Panc1 (cell line): ENCODE measurements at places on chromosomes 6 and 20.

GRCh38 chr20:19977373-19977770 is 39.8 kb upstream of the NAA20 start:
- no peak for DNase-seq

DNA sequence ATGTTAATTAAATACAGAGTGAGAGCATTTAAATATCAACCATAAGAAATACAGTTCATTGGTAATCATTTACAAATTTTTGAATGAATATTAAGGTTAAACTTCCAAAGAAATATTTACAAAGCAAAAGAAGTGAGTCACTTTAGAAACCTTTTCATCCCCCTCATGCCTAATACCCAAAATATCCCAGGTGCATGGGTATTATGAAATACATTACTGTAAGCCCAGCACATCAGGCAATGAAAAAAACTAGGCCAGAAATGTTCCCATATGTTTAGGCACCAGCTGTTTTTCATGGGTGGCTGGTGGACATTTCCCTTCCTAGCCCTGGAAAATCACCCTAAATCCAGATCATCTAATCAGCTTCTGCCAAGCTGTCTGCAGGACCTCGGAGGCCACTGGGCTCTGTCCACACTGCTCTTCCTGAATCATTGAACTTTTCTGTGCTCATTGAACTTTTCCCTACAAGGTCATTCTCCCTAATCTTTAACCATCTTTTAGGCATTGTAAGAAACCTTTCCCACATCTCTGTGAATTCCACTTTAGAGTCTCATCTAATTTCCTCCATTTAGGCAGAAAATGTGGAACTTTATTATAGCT is 145.3 kb upstream of the STXBP5 start:
- no peak for DNase-seq

- DNase-seq = no peak
These were observed 42.8 kb downstream of the HLA-DPB1 start for GRCh38 chr6:33118525-33119123.

DNA sequence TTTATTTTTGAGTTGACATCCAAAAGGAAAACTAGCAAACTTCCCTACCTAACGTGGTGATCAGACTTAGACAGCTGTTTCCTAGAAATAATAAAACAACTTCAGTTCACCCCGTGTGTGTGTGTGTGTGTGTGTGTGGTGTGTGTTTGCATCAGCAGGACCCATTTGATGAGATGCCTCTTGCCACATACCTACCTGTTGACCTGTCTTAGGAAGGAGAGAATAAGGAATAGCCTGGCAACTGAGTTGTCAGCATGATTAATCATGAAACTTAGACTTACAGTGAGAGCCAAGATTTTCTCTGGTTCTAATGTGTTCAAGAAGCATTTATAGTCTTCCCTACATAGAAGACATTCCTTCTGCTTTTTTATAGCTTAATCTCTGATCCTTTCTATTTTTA is 16.1 kb upstream of the PBOV1 start:
- no peak for DNase-seq

GRCh38 chr6:130907687-130908086 is 80.5 kb downstream of the SMLR1 start:
- no peak for DNase-seq

- DNase-seq = no peak
These were observed 5.6 kb upstream of the VNN2 start for GRCh38 chr6:132763269-132763668.

DNA sequence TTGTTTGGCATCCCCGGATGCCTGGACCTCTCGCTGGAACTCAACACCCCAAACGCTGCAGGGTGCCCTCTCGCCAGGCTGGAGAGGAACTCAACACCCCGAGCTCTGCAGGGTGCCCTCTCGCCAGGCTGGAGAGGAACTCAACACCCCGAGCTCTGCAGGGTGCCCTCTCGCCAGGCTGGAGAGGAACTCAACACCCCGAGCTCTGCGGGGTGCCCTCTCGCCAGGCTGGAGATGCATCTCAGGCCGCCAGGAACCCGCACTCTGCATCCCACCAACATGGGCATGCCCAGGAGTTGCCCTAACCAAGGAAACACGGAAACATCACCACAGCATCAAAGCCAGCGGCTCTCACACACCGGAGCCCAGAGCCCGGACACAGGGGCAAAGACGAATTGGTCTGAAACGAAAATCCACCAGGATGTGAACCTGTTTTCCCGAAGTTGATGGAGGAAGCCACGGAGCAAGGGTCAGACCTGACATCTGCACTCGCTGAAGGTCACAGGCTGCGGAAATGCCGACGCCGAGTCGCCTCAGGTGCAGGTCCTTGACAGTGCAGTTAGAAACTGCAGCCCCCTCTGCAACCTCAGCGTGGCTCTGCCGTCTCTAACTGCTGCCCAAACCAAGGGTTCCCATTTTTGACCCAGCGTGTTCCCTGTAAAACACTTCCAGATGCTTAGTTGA is 37.5 kb downstream of the DLL1 start:
- DNase-seq = no peak

DNA sequence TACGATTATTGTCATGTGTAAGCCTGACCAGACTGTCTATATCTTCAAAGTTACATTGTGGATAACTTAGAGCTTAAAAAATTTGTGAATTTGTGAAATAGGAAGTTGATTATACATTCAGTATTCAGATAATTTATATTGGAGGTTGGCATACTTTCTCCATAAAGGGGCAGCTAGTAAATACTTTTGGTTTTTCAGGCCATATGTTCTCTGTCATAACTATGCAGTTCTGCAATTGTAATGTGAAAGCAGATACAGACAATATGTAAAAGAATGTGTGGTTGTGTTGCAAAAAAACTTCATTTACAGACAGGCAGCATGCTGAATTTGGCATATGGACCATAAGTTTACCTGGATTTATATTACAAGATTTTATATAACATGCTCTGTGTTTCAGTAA is 29.3 kb downstream of the HSF2 start:
- no peak for DNase-seq

DNA sequence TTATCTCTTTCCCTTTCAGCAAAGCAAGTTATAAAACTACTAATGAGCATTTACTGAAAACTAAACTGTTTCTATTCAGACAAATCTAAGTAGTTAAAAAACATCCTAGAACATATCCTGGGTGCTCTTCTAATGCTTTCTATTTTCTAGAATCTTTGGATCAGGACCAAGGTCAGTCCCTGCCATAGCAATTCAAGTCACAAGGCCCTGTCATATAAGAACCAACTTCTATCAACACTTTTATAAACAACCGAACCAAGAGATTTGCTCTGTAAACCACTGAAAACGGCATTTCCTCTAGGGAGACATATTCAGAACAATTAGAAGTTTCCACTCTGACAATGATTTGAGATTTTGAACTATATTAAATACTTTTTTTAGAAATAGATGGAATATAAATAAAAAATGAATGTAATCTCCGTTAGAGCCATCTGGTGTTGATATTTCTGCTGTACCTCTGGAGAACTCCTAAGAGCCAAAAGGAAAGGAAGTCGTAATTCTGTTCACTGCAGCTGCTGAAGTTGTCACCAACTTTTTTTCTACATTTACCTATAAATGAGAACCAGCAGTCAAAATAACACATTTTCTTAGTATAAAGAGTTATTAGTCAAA is 51.4 kb upstream of the LGSN start:
- DNase-seq = no peak

- DNase-seq = no peak
These were observed 16.9 kb downstream of the USP49 start for GRCh38 chr6:41878246-41878645.

DNA sequence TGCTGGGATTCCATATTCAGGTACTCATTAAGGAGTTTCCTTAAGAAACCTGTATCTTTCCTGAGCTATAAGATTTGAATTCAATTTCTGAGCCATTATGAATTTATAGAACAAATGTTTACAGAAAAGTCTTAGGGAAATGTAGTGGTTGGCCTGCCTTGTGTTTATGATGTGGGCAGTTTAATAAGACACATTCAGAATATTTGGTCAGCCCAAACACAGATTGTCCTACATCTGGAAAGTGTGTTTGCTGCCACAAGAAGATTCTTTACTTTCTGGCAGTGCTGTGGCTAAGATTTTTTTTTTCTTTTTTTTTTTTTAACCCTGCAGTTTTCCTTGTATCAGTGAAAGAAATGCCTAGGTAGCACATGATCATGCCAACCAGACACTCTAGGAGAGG is 15.2 kb downstream of the TBX18 start:
- no peak for DNase-seq

DNA sequence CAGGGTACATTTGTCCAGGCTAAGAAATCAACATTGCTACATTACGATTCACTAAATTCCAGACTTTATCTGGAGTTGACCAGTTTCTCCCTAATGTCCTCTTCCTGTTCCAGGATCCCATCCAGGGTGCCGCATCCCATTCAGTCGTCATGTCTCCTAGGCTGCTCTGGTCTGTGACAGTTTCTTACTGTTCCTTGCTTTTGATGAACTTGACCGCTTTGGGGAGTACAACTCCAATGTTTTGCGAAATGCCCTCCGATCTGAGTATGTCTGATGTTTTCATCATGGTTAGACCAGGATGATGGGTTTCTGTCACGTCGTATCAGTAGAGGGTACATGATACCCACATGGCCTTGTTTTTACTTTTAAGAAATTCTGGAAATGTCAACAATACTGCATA is 62.2 kb downstream of the CTCFL start:
- no peak for DNase-seq

- no peak for DNase-seq
These were observed 49.3 kb downstream of the RIN2 start for GRCh38 chr20:19807191-19807945.

DNA sequence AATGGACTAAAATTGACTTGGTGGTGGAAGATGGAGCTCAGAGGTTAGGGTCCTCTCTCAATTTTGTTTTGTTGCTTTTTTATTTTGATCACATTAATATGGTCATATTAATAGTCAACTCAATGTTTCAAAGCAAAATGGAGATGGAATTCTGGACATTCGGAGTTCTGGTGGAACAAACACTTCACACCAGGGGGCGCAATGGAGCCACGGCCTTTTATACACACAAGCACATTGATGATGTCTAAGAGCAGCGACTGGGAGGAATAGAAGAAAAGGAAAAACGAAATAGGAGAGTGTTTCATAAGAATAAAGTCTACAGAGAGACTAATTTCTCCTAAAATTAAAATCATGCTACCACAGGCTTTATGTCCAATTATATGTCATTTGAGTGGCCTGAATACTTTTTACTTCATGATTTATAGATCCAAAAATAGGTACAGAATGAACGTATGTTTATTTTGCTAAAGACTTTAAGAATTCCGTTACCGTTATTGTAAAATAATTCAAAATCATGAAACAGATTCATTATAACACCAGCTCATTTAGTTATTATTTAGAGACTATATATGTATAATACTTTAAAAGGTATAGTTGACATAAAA is 197.6 kb upstream of the SASH1 start:
- DNase-seq = peak; percentile 39

DNA sequence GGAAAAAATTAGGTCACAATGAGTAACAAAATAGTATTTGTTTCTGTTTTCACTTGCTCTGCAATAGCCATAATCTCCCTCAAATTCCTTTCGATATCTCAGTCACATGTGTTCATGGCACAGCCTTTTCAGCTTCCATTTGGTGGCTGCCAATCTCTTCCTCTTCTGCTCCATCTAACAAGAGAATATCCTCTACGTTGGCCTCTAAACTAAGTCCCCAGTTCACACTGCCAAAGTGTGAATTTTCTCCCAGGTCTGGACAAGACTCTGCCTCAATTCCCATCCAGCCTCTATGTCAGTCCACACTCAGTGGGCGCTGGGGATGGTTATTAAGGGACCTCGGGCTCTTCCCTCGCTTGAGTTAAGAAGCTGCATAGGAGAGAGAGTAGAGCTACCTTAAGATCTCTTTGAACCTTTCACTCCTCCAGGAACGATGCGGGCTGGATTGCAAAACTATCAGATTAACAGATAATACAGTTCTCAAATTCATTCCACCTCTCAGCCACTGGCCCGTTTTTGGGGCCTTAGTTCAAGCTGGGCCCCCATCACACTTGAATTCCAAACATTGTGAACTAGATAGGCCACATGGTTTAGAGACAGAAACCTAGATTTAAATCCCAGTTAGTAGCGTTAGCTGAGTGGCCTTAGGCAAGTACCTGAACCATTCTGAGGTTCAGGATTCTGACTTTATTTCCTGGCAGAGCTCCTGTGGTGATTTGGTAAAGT is 250.2 kb upstream of the QKI start:
- no peak for DNase-seq

DNA sequence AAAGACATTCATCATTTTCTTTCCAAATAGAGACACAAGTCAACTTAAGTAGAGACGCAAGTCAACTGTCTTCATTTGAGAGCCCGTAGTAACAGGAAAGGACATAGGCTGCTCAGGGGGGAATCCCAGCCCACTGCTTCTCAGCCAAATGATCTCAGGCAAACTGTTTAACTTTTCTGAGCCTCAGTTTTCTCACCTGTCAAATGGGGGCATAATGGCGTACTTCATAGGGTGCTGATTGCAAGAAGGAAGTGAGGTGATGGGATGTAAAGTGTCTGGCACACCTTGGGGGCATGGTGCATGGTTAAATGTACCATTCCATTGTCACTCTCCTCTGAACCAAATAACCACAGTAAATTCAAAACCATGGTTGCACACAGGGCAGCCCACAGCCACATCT is 96.5 kb downstream of the EYA2 start:
- no peak for DNase-seq

- no peak for DNase-seq
These were observed 4.8 kb upstream of the STX11 start for GRCh38 chr6:144145541-144145940.

DNA sequence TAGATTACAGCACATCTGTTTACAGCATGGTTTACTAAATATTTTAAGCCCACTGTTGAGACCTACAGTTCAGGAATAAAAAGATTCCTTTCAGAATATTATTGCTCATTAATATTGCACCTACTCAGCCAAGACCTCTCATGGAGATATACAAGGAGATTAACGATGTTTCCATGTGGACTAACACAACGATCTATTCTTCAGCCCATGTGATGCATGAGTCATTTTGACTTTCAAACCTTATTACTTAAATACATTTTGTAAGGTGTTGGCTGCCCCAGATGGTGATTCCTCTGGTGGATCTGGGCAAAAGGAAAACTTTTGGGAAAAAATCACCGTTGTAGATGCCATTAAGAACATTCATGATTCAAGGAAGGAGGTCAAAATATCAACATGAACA is 48.0 kb upstream of the SDHAF4 start:
- no peak for DNase-seq

DNA sequence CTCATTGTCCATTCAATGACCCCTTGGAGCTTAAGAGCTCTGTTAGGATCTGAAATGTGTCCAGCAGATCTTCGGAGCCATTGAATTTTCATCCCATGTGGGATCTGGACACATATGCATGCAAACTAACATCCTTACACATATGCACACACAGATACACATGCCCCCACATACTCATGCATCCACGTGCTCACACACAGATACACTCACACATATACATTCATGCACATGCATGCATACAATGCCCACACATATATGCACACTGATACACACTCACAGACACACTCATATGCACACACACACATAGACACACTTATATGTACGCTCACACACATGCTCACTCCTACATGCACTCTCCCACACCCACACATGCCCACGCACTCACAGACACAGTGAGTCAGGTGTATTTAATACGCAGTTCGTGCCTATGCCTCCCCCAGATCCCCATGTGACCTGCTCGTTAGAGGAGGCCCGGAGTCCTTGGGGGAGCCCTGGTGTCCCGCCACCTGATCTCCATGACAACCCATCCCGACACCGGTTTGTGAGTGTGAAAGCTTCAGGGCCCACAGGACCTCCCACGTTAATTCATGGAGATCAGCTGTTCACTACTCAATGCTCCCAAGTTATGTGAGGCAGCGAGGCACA is 121.9 kb upstream of the SULF2 start:
- DNase-seq = no peak

- DNase-seq = no peak
These were observed 3.3 kb downstream of the C20orf202 start for GRCh38 chr20:1206366-1207148.

GRCh38 chr20:25338112-25339023 is 52.3 kb downstream of the ABHD12 start:
- DNase-seq = no peak
